ENCODE measurements at places on chromosomes 1 and 21. TPM values are rescaled to one million over a fixed set of nuclear protein-coding genes. Genes with fewer than 3 reads are reported as not detected.

DNA sequence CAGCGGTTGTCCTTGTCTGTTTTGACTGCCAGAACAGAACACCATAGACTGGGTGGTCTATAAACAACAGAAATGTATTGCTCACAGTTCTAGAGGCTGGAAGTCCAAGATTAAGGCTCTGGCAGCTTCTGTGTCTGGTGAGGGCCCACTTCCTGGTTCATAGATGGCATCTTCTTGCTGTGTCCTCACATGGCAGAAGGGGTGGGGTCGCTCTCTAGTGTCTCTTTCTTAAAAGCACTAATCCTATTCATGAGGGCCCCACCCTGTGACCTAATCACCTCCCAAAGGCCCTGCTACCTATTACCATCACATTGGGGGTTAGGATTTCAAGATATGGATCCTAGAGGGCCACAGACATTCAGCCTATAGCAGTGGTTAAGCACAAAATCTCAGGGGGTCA lies 304.4 kb downstream of the NFIA start:
- H3K27ac ChIP-seq = no peak overlapping the region
- H3K27me3 ChIP-seq = no peaks in the 10 kb centered on the region
- H3K36me3 ChIP-seq = peaks cover 11% of the 10 kb centered on the region
- no peak for DNase-seq

GRCh38 chr21:28126521-28127174 lies 866.0 kb downstream of the LTN1 start:
- no peaks in the 10 kb centered on the region for H3K27me3 ChIP-seq
- H3K36me3 ChIP-seq = no peaks in the 10 kb centered on the region
- DNase-seq = no peak
- H3K4me3 ChIP-seq = no peak overlapping the region

GRCh38 chr1:214466403-214467077 lies 84.9 kb downstream of the PTPN14 start:
- DNase-seq = no peak
- H3K4me1 ChIP-seq = peaks cover 6% of the 10 kb centered on the region
- H3K27ac ChIP-seq = no peak overlapping the region
- H3K4me3 ChIP-seq = no peak overlapping the region
- H3K27me3 ChIP-seq = no peaks in the 10 kb centered on the region

DNA sequence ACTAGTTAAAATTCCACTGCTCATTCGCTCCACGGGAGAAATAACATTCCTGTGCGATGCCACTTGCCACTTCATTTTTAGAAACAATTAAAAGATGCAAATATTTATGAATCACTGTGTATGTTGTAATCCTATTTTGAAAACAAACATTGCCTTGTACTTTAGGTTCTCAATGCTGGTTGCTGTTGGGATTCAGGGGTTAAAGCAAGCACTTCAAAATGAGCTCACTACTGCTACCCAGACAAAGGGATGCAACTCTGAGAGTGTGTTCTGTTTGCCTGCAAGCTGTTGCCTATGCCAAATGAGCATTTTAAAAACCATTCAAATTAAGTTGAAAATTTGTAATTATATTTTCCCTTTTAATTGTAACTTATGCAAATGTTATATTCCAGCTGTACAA lies 87.5 kb downstream of the RWDD3 start:
- H3K27ac ChIP-seq = no peak overlapping the region
- no peaks in the 10 kb centered on the region for H3K4me1 ChIP-seq
- no peak for DNase-seq
- no peaks in the 10 kb centered on the region for H3K36me3 ChIP-seq

GRCh38 chr1:63886340-63886739 lies 112.5 kb downstream of the ROR1 start:
- no peak for DNase-seq
- H3K36me3 ChIP-seq = no peaks in the 10 kb centered on the region
- no peak overlapping the region for H3K27ac ChIP-seq
- no peaks in the 10 kb centered on the region for H3K27me3 ChIP-seq
- no peaks in the 10 kb centered on the region for H3K4me1 ChIP-seq

GRCh38 chr1:117335376-117336086 lies 31.7 kb upstream of the MAN1A2 start:
- H3K36me3 ChIP-seq = no peaks in the 10 kb centered on the region
- H3K27ac ChIP-seq = no peak overlapping the region
- H3K27me3 ChIP-seq = no peaks in the 10 kb centered on the region
- no peaks in the 10 kb centered on the region for H3K4me1 ChIP-seq

DNA sequence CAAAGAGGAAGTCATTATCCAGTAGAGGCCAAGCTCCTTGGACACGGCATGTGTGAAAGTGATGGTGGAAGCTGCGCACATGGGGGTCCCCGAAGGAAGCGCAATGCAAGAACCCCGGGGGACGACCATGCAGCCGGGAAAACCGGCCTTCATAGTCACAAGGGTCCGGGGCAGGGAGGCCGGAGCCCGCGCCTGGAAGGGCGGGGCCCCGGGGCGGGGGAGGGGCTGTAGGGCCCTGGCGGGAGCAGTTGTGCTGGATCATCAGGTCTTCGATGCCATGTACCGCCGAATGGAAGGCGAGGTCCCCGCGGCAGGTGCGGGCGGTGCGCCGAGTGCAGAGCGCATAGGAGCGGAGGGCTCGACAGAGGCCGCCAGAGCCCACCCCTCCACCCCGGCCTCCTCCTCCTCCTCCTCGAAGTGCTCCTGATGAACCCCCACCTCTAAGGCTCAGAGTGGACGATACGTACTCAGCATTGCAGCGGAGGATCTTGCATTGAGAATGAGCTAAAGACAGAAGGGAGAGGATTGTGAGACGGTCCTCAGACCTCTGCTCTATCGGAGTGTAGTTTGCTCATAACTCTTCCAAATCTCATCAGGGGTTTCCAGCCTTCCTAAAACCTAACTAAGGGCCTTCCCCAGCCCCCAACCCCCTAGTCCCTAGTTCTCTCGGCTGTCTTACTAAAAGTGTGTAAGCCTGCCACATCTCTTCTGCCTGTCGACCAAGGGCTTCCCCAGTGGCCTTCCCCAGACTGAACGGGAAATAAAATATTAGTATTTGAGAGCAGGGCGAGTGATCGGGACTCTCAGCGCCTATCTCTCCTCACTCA lies 2.1 kb downstream of the HJV start:
- H3K36me3 ChIP-seq = no peaks in the 10 kb centered on the region
- no peak overlapping the region for H3K27ac ChIP-seq
- H3K27me3 ChIP-seq = peaks cover 15% of the 10 kb centered on the region
- H3K4me1 ChIP-seq = no peaks in the 10 kb centered on the region
- H3K4me3 ChIP-seq = peak overlapping the region; percentile 11

- H3K4me1 ChIP-seq = no peaks in the 10 kb centered on the region
- no peaks in the 10 kb centered on the region for H3K27me3 ChIP-seq
- no peak overlapping the region for H3K27ac ChIP-seq
- DNase-seq = no peak
These were observed 38.4 kb downstream of the STPG1 start for GRCh38 chr1:24374891-24375786.

DNA sequence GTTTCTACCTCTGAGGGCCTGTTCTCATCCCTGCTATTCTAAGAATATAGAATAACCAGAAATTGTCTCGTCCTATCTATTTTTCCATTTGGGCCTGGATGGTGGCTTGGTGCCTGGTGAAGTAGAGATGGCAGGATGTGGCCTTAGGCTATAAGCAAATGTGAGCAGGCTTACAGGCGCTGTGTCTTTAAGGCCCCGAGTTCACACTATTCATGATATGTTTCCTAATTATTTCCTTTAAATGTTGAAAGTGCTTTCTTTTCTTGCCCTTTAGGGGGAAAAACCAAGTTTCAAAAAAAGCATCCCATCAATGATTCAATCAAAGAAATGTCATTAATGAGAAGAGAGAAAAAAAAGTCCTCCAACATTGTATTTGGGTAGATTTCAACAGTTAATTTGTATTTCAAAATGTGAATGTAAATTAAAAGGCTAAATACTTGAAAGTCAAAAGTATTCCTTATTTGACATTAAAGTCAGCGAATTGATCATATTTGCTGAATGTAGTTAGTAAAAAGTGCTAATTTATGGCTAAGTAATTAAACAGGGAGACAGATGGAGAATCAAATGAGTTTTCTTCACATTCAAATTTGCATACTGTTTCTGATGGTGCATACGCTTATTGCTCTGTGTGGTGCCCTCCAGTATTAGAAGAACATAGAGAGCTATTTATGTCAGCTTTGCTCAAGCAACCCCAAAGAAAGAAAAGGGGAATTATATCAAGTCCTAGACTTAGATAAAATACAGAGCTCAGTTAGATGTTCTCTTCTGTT lies 34.0 kb upstream of the HUNK start:
- no peaks in the 10 kb centered on the region for H3K36me3 ChIP-seq
- no peaks in the 10 kb centered on the region for H3K27me3 ChIP-seq
- no peak overlapping the region for H3K27ac ChIP-seq
- H3K4me1 ChIP-seq = no peaks in the 10 kb centered on the region
- no peak for DNase-seq

DNA sequence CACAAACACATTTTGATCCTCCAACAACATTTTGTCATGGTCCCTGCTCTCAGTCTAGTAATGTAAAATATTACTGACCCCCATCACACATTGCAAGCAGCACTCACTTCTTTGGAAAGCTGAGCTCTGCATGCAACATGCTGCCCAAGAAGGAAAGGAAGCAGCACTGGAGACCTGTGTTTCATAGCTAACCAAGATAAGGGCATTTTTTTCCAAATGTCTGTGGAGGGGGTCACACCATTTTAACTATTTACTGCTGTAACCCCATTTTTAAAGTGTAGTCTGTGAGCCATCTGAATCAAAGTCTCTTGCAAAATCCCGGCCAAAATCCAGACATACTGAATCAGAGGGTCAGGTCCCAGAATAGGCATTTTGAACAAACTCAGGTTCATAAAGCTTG lies 4.5 kb upstream of the RASSF5 start:
- no peak overlapping the region for H3K4me3 ChIP-seq
- DNase-seq = no peak
- no peaks in the 10 kb centered on the region for H3K36me3 ChIP-seq
- peak overlapping the region; percentile 64 for H3K27ac ChIP-seq
- H3K4me1 ChIP-seq = peaks cover 51% of the 10 kb centered on the region

DNA sequence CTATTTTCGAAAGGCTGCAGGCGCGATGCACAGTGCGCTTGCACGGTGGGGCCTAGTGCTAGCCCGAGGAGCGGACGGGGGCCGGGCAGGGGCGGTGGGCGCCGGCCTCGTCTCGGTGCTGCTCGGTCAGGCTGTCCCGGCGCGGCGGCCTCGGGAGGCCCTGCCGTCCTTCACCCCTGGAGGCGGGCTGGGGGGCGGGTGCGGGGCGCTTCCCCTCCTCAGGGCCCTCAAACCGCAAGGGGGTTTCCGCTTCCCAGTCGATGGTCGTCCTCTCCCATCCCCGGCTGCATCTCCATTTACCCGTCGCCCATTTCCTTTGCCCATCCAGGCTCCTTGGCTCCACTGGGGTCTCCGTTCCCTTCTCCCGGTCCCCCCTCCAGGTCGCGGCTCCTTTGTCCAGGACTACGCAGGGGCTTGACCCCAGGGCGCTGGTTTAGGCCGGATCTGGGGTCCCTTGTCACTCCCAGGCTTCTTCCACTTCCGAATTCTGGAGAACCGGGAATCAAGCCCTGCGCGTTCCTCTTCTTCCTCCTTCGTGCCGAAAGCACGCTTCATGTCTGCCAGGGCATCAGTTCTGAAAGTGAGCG lies 196.3 kb upstream of the LMO4 start:
- no peak for DNase-seq
- no peaks in the 10 kb centered on the region for H3K27me3 ChIP-seq
- no peaks in the 10 kb centered on the region for H3K36me3 ChIP-seq
- H3K27ac ChIP-seq = peak overlapping the region; percentile 51

DNA sequence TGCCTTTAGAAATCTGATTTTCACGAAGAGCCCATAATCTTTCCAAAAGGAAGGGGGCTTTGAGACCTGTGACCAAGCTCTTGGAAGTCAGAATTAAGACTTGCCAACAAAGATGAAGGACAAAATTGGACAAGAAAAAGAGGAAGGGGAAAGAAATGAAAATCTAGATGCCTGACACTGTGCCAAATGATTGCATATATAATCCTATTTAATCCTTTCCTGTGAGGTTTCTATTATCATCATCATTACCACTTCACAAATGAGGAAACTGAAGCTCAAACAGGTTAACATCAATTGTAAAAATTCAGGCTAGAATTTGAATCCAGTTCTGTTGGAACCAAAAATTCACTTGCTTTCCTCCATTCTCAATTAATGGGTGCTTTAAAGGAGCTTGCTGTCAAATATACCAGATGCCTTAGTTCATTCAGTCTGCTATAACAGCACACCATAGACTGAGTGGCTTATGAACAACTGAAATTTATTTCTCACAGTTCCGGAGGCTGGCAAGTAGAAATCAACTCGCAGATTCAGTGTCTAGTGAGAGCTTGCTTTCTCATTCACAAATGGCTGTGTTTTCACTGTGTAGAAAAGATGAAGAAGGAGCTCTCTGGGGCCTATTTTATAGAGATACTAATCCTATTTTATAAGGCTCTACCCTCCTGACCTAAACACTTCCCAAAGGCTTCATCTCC lies 197.5 kb upstream of the ST6GALNAC5 start:
- no peaks in the 10 kb centered on the region for H3K4me1 ChIP-seq
- no peaks in the 10 kb centered on the region for H3K27me3 ChIP-seq
- H3K36me3 ChIP-seq = no peaks in the 10 kb centered on the region
- no peak overlapping the region for H3K27ac ChIP-seq
- H3K4me3 ChIP-seq = no peak overlapping the region

- no peaks in the 10 kb centered on the region for H3K36me3 ChIP-seq
- H3K4me1 ChIP-seq = peaks cover 13% of the 10 kb centered on the region
- H3K27ac ChIP-seq = no peak overlapping the region
- peaks cover 8% of the 10 kb centered on the region for H3K27me3 ChIP-seq
These were observed 78.7 kb downstream of the DHRS3 start for GRCh38 chr1:12539320-12539704.

- H3K36me3 ChIP-seq = no peaks in the 10 kb centered on the region
- H3K4me3 ChIP-seq = no peak overlapping the region
- H3K4me1 ChIP-seq = no peaks in the 10 kb centered on the region
- no peak for DNase-seq
- H3K27me3 ChIP-seq = no peaks in the 10 kb centered on the region
- H3K27ac ChIP-seq = no peak overlapping the region
These were observed 125.0 kb downstream of the TIAM1 start for GRCh38 chr21:31218830-31219608.

Gene KIF26B
- 3.0 TPM for total RNA-seq

Gene ADGRL2
- 40.5 TPM for total RNA-seq

Gene CSF1
- 171 TPM for total RNA-seq

Gene RIMKLA
- total RNA-seq = 0.60 TPM

Gene RPTN
- not detected for total RNA-seq
